Stimulated activated CD4-positive, alpha-beta T cell treated with anti-CD3 and anti-CD28 coated beads, TNF-alpha, amount 100 ng/mL, for 48 hours (primary cell): ENCODE measurements at places on chromosomes 11 and 22.

GRCh38 chr11:67255353-67255752 lies 10.9 kb upstream of the GRK2 start:
- no peak for DNase-seq

DNA sequence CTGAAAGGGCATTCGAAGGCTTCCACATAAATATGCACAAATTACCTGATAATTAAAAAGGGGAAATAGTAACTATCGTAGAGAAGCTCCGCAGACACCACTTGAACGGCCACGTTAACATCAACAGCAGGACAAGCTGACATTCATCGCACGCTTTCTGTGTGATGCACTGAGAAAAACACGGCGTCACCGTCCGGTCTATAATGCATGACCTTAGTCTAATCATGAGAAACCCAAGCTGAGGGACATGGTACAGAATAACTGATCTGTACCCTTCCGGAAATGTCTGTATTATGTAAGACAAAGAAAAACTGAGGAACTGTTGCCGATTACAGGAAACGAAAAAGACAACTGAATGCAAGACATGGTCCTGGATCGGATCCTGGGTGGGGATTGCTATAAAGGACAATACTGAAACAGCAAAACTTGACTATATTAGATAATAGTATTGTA lies 678 bp upstream of the RANGAP1 start:
- peak; percentile 18 for DNase-seq

GRCh38 chr22:28548406-28548805 lies 131.2 kb downstream of the TTC28 start:
- no peak for DNase-seq

DNA sequence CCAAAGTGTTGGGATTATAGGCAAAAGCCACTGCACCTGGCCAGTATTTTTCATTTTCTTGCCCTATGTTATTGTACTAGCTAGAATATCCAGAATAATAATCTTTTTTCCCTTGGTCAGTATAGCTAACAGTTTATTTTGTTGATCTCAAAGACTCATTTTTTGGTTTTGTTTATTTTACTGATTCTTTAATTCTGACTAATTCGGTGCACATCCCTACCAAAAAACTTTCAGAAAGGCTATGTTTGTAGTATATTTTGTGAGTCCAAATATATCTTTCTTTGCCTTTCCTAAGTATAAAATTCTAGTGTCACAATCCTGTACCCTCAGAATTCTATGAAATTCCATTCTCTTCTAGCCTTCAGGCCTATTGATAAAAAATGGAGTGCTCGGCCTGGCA lies 84.3 kb downstream of the PHF21A start:
- no peak for DNase-seq

DNA sequence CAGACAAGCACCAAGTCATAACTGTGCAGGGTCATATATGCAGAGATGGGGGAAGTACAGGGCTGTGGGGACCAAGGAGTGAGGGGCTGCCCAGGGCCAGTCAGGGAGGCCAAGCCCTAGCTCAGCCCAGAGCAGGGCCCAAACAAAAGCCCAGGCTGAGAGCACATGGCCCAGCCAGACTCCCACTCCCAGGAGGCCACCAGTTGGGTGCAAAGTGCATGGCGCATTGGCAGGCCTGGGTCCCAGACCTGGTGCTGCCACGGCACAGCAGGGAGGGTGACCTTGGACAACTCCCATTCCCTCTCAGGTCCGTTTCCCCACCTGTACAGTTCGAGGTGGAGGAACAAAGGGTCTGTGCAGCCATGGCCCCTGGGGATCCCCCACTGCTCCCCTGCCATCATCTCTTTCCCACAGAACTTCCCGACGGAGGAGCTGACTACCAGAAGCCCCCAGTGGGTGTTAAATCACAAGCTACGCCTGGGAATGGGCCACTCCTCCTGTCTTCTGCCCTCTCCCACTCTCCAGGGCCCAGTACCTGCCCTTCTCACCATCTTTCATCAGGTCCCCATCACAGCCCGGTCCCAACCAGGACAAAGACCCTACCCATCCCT lies 608 bp downstream of the NIPSNAP1 start:
- DNase-seq = no peak

GRCh38 chr11:119368121-119369034 lies 13.1 kb downstream of the USP2 start:
- no peak for DNase-seq

GRCh38 chr11:71446942-71447688 lies 1.1 kb downstream of the DHCR7 start:
- DNase-seq = no peak
